Brain pericyte (primary cell): ENCODE measurements at places on chromosomes 3 and 15.

- no peak for DNase-seq
Measured at GRCh38 chr3:4829031-4829394, 150.2 kb upstream of the BHLHE40 start.

GRCh38 chr3:162491952-162492351 is 995.3 kb downstream of the OTOL1 start:
- no peak for DNase-seq

DNA sequence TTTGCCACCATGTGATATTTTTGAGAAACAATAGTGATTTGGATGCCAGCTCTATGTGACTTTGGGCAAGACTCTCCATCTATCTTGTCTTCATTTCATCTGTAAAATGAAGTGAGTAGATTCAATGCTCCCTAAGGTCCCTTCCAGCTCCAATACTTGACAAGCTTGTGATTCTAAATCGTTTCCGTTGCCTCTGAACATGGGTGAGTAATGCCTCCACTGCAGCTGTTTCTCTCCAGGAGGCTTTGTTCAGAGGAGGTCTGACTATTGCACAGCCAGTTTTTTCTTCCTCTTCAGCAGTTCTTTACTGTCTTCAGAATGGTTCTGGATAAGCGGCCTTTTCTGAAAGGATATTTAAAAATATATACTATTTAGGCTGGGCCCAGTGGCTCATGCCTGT is 14.8 kb upstream of the TMOD3 start:
- no peak for DNase-seq

GRCh38 chr15:48073881-48074280 is 46.9 kb upstream of the SLC24A5 start:
- no peak for DNase-seq

DNA sequence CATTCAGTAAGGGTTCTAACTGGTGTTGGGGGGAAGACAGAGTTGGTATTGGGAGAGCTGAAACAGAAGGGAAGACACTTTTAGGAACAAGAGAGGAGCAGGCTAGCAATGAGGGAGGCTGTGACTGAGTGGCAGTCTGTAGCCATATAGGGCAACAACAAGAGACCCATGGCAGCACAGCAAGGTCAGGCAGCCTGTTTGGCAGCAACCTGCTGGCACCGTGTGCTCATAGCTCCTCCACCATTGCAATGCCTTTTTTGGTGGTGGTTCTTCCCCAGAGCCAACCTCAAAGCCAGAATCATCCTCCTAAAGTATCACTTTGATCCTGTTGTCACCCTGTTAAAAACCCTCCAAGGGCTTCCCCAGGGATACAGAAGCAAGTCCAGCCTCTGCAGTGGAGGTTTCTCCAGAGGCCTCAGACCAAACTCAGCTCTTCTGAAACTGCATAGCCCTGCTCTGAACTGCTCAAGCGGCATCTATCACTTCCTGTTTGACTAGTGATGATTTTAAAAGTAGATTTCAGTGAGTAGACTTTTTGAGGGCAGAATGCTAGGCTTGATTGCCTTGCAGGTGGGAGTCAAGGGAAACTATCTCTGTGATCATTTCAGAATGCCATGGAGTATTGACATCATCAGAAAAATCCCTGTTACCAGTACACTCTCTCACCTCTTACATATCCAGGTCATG is 176.9 kb downstream of the STAC start:
- DNase-seq = no peak

GRCh38 chr3:94115482-94115881 is 52.6 kb downstream of the NSUN3 start:
- no peak for DNase-seq

- DNase-seq = no peak
Measured at GRCh38 chr3:154954757-154955156, 125.4 kb upstream of the MME start.

- no peak for DNase-seq
Measured at GRCh38 chr3:182139627-182140357, 428.1 kb downstream of the SOX2 start.

- no peak for DNase-seq
Measured at GRCh38 chr3:64152086-64152485, 73.2 kb downstream of the PRICKLE2 start.

DNA sequence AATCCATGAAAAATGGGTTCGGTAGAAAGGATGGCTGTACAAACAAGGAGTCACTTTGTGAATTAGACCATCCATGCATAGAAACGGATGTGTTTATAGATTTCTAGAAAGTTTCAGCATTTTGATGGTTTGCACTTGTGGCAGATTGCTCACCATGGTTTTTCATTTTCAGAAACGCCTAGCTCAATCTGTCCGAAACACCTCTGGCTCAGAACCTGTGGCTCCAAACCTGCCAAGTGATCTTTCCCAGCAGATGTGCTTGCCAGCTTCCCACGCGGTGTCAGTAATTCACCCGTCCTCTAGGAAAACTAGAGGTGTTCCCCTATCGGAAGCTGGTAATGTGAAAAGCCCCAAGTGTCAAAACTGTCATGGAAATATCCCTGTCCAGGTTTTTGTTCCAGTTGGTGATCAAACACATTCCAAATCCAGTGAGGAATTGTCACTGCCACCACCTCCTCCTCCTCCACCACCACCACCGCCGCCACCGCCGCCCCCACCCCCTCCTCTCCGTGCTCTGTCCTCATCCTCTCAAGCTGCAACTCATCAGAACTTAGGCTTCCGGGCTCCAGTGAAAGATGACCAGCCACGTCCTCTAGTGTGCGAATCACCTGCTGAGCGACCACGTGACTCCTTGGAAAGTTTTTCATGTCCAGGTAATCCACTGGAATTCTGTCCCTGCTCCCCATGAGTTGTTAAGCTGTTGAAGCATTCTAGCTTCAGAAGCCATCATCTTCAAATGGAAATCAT is 21.2 kb downstream of the WHAMM start:
- DNase-seq = no peak

DNA sequence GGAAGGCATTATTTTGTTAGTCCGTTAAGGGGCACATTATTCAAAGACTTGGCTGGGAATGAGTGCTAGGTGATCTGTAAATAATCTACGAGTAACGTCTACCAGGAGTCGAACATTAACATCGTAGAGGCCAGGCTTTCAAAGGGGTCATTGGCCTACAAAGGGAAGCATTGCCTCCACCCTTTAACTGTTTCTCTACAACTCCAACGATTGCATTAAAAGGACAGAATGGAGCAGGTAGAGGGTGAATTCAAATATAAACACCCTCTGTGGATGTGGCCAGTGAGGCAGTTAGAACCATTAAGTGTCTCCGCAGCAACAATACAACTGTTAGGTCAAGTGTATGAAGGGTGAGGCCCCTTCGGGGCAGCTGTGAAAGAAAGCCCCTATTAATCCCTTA is 126.0 kb upstream of the LMOD3 start:
- no peak for DNase-seq

- no peak for DNase-seq
Measured at GRCh38 chr15:44554934-44555723, 18.2 kb downstream of the EIF3J start.

GRCh38 chr3:56323986-56324420 is 144.3 kb downstream of the ERC2 start:
- DNase-seq = no peak

GRCh38 chr15:67822537-67823313 is 2.6 kb upstream of the SKOR1 start:
- no peak for DNase-seq

- no peak for DNase-seq
Measured at GRCh38 chr3:29312960-29313452, 32.1 kb downstream of the RBMS3 start.

DNA sequence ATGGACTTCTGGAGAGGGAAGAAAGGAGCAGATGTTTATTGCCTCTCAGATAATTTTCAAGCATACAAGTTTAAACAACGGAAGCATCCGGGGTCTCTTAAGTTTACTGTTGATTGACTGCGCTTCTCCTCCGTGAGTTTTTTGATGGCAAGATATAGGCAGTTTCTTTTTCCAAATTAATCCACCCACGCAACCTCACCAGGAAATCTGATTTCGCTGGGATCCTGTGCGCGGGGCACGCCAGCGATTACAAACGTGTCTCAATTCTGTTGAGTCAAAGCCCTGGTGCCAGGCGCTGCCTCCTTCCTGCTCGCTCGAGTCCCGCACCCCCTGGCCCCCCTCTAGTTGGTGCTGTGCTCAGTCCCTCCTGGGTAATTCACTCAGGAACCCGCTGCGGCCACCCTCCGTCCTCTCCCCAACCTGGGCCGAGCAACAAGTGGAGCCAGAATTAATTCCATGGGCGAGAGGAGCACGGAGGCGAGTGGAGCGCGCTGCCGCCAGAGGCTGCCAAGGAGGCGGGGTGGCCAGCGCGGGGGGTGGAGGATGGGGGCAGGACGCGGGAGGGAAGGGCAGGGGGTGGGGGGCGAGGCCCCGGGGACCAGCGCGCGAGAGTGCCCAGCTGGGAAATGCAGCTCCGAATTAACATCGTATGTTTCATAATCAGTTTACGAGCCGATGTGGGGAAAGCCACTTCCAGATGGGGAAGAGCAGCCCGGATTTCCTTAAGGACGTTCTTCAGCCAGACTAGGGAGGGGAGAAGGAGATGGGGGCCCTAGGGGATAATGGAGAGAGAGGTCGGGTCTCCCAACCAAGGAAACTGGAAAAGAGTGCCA is 6.0 kb downstream of the WNT5A start:
- no peak for DNase-seq

GRCh38 chr15:29016518-29016917 is 130.7 kb downstream of the APBA2 start:
- DNase-seq = no peak

- no peak for DNase-seq
Measured at GRCh38 chr15:89030311-89030710, 57.9 kb upstream of the ABHD2 start.

DNA sequence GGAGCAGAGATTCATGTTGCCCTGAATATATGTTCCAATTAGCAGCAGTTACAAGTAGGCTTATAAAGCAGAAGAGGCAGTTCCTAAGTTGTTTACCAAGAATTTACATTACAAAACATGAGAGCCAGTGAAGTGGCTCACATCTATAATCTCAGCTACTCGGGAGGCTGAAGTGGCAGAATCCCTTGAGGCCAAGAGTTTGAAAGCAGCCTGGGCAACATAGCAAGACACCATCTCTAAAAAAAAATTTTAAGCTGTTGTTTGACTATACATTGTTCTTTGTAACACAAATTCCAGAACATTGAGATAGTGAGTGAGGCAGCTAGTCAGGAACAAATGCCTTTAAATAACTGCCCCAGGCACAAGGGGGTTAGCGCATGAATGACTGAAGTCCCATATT is 10.3 kb upstream of the ZMAT3 start:
- no peak for DNase-seq

DNA sequence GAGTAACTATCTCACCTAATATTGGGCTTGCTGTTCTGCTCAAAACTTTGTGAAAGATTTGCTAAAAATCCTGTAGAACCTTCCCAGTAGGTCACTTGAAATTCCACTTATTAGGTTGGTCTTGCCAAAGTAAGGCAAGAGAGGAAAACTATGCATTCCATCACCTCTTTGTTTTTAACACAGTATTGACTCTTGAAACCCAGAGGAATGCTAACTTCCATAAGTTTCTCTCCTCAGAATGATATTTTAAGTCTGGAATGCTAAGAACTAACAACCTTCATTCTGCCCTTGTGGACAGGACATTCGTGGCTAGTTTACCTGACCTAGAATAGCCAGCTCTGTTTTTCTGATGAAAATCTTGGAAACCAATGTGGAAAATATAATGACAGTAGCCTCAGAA is 154.5 kb downstream of the TMCO5A start:
- no peak for DNase-seq

- no peak for DNase-seq
Measured at GRCh38 chr15:72451224-72451623, 22.9 kb upstream of the ARIH1 start.

DNA sequence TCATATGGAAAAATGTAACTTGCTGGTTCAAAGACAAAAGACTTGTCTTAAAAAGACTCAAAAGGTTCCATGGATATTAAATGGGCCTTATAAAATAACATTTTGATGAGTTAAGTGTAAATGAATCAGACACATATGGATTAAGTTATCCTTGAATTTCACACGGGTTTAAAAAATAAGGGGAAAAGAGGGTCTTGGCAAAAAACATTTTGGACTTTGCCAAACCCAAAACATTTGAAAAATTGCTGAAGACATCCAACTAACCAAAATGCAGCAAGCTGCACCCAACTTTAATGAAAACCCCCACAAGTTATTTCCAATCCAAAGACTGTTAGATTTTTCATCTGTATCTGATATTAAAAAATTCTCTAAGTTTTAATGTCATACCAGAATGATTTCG is 200.7 kb downstream of the MEIS2 start:
- DNase-seq = no peak

GRCh38 chr15:52306270-52306669 is 10.7 kb upstream of the MYO5C start:
- no peak for DNase-seq

DNA sequence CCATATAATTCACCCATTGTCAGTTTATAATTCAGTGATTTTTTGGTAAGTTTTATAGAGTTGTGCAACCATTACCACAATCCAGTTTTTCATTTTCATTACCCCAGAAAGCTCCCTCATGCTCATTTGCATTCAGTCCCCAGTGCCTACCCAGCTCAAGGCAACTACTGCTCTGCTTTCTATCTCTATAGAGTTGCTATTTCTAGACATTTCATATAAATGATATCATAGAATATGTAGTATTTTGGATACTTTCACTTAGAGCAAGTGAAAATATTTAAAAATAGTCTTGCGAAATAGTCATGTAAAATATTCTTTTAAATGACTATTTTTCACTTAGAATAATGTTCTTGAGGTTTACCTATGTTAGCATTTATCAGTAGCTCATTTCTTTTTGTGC is 42.1 kb downstream of the ZNF654 start:
- no peak for DNase-seq

- DNase-seq = no peak
Measured at GRCh38 chr3:12470111-12470510, 14.2 kb upstream of the TSEN2 start.

DNA sequence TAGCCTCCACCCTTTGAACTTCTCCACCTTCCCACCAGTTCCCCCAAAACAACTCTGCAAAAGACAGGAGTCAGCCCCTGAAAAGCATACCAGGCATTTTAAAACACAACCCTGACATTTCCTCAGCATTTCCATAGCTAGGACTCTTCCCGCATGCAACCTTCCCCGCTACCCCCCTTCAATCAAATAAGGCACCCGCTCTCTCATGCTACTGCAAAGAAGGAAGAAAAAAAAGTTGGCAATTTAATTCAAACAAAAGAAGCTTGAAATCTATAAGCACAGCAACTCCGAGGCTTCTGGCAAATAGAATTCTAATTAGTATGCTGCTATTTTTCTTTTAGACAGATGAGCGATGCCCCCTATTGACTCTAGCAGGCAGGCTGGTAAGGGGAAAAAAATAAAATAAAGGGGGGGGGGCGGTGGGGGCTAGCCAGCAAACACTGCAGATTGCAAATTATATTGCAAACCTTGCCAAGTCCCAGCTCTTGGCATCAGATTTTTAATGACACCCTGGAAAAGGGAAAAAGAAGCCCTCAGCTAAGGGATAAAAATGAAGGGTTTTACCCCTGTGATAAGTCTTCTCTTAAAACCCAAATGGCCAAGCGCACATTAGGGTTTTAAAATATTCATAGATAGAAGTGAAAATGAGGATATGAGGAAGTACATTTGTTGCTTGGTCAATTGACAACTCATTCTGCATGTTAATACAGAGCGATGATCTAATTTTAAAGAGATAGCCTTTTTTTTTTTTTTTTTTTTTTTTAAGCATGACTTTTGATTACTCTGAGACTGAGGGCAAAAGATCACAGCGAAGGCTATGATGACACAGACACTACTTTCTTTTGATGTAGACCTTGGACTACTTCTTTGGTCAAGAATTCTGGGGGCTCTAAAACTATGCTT is 255.2 kb downstream of the NR2F2 start:
- no peak for DNase-seq
